Naive thymus-derived CD4-positive, alpha-beta T cell (primary cell): ENCODE measurements at places on chromosomes 13 and 19. TPM values are rescaled to one million over a fixed set of nuclear protein-coding genes. Genes with fewer than 3 reads are reported as not detected.

The LATS2 gene
- not detected for polyA plus RNA-seq

The SIGLEC12 gene
- not detected for polyA plus RNA-seq

The TSHZ3 gene
- 0.21 TPM for polyA plus RNA-seq

The ZNF835 gene
- polyA plus RNA-seq, result 1.9 TPM

The ZNF541 gene
- 0.58 TPM for polyA plus RNA-seq

The CADM4 gene
- 2.0 TPM for polyA plus RNA-seq

The SIGLEC8 gene
- polyA plus RNA-seq, result not detected

The FCAR gene
- polyA plus RNA-seq, result not detected

The RSPH6A gene
- not detected for polyA plus RNA-seq

The SPTBN4 gene
- polyA plus RNA-seq, result 0.20 TPM
